ENCODE measurements at places on chromosomes 12 and 14.

DNA sequence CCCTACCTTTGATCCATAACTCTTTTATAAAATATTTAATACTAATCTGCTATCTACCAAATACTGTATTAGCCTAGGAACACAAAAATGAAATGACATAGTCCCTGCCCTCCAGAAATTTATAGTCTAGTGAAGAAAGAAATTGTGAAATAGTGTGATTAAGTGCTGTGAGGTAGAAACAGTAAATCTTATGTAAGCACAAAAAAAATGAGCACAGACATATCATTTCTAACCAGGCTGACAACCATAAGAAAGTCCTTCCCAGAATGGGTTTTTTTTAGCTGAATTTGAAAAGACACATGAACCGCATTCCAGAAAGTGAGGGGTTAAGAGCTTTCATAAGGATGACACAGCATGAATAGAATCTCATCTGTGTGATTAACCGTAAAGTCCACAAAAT, 145.9 kb downstream of the SOX5 start:
- DNase-seq: no peak

- peak; percentile 63 for DNase-seq
Observed at GRCh38 chr12:42450248-42450647, 124.3 kb downstream of the PPHLN1 start.

GRCh38 chr12:80442426-80443222, 1.4 kb upstream of the PTPRQ start:
- DNase-seq: no peak

DNA sequence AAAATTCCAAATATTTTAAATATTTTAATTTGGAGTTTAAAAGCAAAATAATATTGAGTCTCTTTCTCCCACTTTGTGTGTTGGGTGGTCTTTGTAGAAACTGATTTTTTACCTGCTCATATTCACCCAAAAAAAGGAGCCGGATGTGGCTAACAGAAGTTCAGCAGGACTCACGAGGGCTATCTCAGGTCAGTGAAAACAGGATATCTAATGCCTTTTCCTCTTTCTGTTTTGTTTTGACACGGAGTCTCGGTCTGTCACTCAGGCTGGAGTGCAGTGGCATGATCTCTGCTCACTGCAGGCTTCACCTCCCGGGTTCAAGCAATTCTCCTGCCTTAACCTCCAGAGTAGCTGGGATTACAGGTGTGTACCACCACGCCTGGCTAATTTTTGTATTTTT, 30.8 kb downstream of the COA8 start:
- DNase-seq: no peak

- DNase-seq: no peak
Observed at GRCh38 chr14:64768401-64769095, 64.3 kb downstream of the PLEKHG3 start.

DNA sequence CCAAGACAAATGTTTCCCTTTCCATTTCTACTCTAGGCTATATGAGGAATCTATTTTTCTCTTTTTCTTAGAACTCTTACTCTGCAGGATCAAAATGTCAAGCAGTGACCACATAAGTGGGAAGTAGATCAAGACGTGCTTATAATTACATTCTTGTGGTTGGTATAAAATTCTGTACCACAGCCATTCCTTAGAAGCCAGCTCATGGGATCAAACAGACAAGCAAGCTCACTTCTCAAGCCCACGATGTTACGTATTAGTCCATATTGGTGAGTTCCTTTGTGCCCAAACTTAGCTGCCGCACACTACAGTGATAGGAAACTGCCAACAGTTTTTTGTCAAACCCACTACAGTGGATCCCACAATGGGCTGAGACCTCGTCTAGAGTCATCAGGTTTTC, 53.4 kb downstream of the IFNG start:
- DNase-seq: peak; percentile 26

DNA sequence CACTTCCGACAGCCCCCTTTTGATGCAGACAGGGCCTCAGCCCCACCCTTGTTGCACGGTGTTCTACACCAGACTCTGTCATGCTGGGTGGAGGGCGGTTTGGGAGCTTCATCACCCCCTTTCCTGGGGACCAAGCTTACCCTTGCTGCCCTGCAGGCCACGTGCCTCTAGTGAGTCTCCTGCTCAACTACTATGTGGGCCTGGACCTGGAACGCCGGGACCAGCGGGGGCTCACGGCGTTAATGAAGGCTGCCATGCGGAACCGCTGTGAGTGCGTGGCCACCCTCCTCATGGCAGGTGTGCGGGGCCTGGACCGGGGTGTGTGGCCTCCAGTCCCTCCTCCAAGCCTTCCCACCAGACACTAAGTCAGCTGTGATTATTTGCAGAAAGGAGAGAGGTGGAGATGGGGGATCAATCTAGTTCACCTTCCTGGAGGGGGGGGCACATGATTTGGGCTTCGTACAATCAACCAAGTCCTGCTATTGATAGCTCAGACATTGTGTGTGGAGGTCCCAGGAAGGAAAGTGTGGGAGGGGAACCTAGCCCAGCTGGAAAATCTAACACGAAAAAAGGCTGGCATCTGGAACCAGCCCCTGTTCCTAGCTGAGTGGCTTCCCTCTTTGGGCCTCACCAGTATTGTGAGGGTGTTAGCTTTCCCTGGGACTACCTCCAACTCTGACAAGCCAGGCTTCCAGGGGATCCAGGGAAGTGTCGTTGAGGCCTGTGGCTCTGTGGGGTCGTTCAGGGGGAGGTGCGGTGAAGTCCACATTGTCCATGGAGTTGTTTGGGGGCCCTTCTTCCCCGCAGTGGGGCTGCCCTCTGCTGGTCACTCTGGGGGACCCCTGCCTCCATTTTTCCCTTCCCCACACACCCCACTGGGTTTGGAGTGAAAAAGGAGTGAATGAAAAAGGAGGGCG, 1.6 kb downstream of the ANKRD33 start:
- no peak for DNase-seq

GRCh38 chr12:66011731-66012130, 118.8 kb downstream of the LLPH start:
- DNase-seq: peak; percentile 23

- DNase-seq: no peak
Observed at GRCh38 chr12:107133462-107133861, 40.1 kb upstream of the CRY1 start.
